ENCODE measurements at places on chromosomes 11 and 22. TPM values are rescaled to one million over a fixed set of nuclear protein-coding genes. Genes with fewer than 3 reads are reported as not detected.

DNA sequence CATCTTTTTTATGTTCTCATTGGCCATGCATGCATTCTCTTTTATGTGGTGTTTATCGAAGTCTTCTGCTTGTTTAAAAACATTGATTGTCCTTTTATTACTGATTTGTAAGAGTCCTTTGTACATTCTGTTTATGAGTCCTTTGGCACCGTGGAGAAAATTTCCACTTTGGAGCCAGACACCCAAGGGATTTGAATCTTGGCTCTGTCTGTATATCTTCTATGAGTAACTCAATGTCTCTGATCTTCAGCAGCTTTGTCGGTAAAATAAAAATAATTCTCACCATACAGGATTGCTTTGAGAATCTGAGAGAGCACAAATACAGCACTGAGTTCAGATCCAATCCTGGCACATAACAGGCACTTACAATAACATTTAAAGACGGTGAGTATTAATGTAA, 12.8 kb upstream of the SORL1 start:
- DNase-seq: no peak
- no peaks in the 10 kb centered on the region for H3K4me1 ChIP-seq
- H3K4me3 ChIP-seq: no peak overlapping the region
- no peaks in the 10 kb centered on the region for H3K27me3 ChIP-seq
- no peak overlapping the region for H3K27ac ChIP-seq
- no peaks in the 10 kb centered on the region for H3K36me3 ChIP-seq

DNA sequence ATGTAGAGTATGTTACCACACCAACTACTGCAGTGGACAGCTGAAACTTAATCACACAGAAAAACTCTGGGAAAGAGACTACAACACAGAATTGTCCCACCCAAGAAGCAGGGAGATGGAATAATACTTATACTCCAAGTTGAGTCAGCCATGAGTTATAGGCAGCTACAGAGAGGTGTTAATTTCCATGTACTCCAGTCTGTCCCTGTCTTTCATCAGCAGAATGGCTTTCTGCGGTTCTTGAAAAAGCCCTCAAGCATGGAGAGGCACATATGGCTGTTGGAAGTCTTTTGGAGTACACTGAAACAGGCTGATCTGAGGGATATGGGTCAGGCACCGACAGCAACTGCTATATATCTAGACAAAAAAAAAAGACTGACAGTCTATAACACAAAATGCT, 219.5 kb downstream of the DLG2 start:
- no peaks in the 10 kb centered on the region for H3K36me3 ChIP-seq
- no peak overlapping the region for H3K4me3 ChIP-seq
- no peaks in the 10 kb centered on the region for H3K4me1 ChIP-seq
- H3K27ac ChIP-seq: no peak overlapping the region
- no peaks in the 10 kb centered on the region for H3K27me3 ChIP-seq
- no peak for DNase-seq

GRCh38 chr11:102575012-102575411, 44.5 kb upstream of the MMP7 start:
- H3K4me1 ChIP-seq: no peaks in the 10 kb centered on the region
- no peaks in the 10 kb centered on the region for H3K27me3 ChIP-seq
- no peak for DNase-seq
- no peak overlapping the region for H3K27ac ChIP-seq

DNA sequence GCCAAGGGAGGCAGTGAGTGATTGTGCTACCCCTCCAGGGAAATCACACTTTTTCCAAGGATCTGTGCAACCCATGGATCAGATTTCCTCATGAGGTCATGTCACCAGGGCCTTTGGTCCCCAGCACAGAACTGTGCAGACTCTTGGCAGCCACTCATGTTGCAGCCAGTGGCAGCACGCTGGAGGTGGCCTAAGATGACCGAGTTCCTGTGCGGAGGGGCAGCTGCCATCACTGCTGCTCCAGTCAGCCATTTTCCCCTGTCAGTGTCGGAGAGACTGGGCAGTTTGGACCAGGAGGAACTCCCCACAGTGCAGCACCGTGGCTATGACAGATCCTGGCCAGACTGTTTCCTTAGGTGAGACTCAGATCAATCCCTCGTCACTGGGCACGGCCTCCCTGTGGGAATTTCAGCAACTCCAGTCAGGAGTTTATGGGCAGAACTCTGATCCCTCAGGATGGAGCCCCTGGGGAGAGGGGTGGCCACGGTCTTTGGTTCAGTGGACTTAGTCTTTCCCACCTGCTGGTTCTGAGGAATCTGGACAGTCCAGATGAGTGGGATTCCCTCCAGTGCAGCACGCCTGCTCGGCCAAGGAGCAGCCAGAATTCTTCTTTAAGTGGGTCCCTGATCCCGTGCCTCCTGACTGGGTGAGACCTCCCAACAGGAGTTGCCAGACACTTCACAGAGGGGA, 194.6 kb upstream of the CARD18 start:
- no peaks in the 10 kb centered on the region for H3K36me3 ChIP-seq
- H3K27me3 ChIP-seq: no peaks in the 10 kb centered on the region
- H3K4me3 ChIP-seq: no peak overlapping the region

DNA sequence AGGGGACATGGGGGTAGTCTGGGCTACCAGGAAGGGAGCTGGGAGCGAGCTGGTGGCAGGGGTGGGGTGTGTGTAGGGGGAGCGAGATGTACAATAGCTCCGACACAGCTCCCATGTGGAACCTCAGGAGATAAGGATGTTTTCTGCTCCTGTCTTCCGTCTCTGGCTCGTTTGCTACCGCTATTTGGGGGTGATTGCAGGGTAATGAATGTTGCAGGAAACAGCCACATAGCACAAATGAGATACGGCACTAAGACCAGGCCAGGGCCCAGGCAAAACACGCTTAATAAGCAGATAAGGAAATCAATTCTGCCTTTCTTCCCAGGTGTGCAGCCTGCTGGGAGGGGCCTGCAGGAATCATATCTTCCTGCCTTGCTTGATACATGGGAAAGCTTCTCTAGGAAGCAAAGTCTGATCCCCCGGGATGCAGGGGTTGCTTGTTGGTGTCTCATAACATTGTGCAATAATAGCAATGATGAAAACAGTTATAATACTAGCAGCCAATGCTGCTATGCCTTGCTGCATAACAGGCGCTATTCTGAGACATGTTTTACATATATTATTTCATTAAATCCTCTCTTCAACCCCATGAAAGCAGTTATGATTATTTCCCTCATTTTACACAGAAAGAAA, 158.7 kb downstream of the ST3GAL4 start:
- H3K4me1 ChIP-seq: no peaks in the 10 kb centered on the region
- H3K27ac ChIP-seq: no peak overlapping the region
- H3K27me3 ChIP-seq: peaks cover 59% of the 10 kb centered on the region
- H3K4me3 ChIP-seq: no peak overlapping the region

DNA sequence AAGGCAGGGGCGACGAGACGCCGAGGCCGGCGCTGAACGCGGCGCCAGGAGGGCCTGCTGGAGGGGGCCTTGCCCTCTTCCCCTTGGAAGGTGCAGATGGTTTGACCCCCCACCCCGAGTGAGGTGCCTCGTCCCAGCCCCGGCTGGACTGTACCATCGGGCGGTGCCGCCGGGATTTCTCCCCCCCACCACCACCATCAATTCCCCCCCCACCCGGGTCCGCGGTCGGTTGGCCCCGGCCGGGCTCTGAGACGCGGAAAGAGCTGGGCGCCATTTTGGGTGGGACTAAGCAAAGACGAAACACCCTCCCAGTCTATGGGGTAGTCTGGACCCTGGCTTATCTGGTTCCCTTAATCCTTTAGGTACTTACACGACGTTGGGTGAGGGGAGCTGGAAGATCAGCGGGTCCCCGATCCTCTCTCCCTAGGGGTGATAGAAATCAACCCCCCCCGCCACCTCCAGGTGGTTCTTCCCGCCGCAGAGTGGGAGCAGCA, at the start of gene PRDM10:
Gene PRDM10, minus strand, starts transcription at position 484 of the 494 bp plus-strand sequence. CDS start 41,871 bp downstream, outside the sequence.
- peaks cover 32% of the 10 kb centered on the region for H3K4me1 ChIP-seq
- H3K4me3 ChIP-seq: peak within 1 kb of the TSS; percentile 75
- peak within 1 kb of the TSS; percentile 100 for H3K27ac ChIP-seq

DNA sequence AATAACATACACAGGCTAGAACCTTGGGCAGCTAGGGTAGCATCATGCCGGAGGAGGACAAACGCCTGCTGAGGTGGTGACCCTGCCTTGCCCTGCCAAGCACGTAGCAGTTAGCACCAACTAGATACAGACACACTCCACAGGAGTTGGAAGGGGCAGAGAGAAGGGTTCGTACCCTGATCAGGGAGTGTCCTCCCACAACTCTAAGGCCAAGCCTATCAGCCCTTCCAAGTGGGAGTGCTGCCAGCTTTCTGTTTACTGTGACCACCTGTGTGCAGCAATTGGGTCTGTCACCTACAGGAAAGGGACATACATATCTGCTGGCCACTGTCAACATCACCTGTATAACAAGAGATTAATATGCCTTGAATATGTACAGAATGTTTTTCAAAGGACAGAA, 1.9 kb upstream of the THAP7 start:
- peaks cover 25% of the 10 kb centered on the region for H3K4me1 ChIP-seq
- H3K4me3 ChIP-seq: no peak overlapping the region
- peaks cover 30% of the 10 kb centered on the region for H3K36me3 ChIP-seq
- H3K27ac ChIP-seq: peak overlapping the region; percentile 9

DNA sequence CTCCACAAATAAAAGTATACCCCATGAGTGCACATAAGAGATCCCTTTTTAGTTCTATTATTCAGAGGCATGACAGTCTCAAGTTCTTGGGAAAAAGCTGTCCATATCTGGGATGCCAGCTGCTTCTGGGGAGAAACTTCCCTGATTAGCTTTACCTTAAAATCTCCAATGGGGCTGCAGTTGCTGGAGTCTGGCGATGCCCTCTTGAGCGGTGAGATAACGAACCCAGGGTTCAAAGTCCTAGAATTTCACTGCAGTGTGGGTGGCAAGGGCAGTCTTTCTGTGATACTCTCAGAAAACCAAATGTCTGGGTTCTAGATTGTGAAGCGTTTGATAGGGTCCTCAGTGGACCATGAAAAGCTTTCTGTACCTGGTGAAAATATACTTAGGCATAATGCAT, 7.4 kb upstream of the PRR33 start:
- H3K4me1 ChIP-seq: no peaks in the 10 kb centered on the region
- no peak overlapping the region for H3K27ac ChIP-seq
- no peak for DNase-seq

DNA sequence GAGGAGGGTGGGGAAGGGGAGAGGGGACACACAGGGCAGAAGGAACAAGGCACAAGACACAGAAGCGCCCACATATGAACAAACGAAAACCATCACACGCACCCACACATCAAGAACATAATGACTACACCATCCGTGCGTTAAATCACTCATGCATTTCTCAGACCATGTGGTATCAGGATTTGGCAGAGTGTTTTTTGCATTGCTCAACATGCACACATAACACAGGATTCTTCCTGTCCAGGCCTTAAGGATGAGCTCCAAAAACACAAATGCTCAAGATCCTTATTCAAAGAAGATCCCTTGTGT, 309.5 kb downstream of the CADM1 start:
- DNase-seq: no peak
- H3K4me3 ChIP-seq: no peak overlapping the region
- H3K36me3 ChIP-seq: no peaks in the 10 kb centered on the region
- H3K27me3 ChIP-seq: no peaks in the 10 kb centered on the region
- no peaks in the 10 kb centered on the region for H3K4me1 ChIP-seq
- H3K27ac ChIP-seq: no peak overlapping the region

DNA sequence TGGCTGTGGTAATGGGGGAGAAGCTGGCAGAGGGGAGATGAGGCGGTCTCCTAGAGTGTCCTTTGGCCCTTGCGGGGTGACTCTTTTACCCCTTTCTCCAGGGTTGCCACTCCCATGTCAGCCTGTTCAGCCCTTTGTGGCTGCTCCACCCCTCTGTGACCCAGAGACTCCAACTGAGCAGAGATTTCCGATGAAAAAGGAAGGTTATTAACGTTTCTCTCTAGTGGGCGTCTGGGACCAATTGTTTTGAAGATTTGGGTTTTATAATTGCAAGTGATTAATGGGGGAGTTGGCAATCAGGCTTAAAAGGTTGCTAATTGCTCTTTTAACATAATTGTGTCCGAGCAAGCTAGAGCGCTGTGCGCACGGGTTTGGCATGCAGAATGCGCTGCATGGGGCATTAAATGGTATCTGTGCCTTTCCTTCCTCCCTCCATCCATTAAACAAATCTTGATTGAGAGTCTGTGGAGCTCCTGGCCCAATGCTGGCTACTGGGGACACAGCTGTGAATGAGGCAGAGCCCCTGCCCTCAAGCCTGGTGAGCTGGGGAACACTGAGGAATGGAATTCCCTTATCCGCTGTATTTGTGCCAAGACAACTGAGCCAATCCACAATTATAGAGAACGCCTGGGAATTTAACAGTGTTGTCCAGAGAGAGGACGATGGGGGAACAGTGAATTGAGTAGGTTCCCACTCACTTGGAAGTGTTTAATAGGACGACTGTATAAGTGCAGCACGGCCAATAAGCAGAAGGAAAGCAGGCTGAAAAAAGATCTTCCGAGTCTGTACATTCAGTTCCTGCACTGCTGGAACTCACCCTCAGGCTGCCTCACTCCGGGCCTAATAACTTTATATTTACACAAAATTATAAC, 295.9 kb downstream of the MIAT start:
- DNase-seq: no peak
- no peaks in the 10 kb centered on the region for H3K4me1 ChIP-seq
- H3K36me3 ChIP-seq: no peaks in the 10 kb centered on the region
- no peak overlapping the region for H3K27ac ChIP-seq
- no peaks in the 10 kb centered on the region for H3K27me3 ChIP-seq
- no peak overlapping the region for H3K4me3 ChIP-seq

GRCh38 chr22:37196539-37197450, 8.7 kb upstream of the C1QTNF6 start:
- no peaks in the 10 kb centered on the region for H3K27me3 ChIP-seq
- no peaks in the 10 kb centered on the region for H3K36me3 ChIP-seq
- H3K27ac ChIP-seq: no peak overlapping the region
- no peak for DNase-seq

Gene LMO1
- not detected for polyA plus RNA-seq

Gene PRG3
- not detected for polyA plus RNA-seq

Gene GRM5
- not detected for polyA plus RNA-seq

Gene PIWIL4
- polyA plus RNA-seq: 13.5 TPM

Gene FIBIN
- polyA plus RNA-seq: not detected

Gene KCNC1
- polyA plus RNA-seq: not detected

Gene CELSR1
- polyA plus RNA-seq: not detected
